ENCODE measurements at places on chromosomes 12 and 14.

DNA sequence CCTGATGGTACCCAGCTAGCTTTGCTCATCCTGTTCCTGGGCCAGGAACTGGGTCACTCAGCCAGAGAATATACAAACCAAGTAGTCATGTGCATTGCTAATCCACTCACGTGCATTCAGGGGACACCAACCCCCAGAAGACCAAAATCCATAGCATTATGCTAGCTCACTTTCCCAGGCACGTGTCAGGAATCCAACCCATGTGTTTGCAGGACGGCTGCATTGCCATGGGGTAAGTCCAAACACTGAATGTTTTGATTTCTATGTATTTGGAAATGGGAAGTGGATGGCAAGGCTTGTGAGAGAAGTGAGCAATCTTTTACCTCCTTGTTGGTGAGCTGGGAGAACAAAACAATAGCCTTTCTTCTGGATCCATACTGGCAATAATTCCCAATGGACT, 87.1 kb upstream of the FOXN3 start:
- no peaks in the 10 kb centered on the region for H3K27me3 ChIP-seq
- DNase-seq: no peak
- no peak overlapping the region for H3K4me3 ChIP-seq
- H3K27ac ChIP-seq: no peak overlapping the region

DNA sequence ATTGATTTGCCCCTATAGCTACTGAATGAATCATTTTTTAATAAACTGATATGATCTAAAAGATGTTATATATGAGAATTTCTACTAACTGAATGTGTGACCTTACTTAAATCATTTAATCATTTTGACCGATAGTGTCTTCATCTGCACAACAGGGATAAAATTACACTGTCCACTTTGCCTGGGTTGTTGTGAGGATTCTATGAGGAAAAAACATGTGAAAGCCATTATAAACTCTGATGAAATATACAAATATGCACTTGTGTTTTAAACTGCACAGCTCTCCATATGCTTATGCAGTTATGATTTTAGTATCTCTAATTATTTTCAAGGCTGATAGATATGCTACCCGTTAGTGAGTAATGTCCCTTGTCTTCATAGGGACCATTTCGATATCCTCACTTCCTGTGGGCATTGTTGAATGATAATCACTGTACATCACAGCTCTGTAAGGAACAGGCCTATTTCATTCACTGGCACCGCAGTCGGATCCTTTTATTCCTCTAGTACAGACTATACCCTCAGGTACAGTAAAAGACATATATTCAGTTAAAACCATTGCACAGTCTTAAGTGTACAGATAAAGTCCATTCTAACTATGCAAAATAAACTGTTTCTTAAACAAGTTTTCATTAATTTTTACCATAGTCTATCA, 88.7 kb upstream of the RAP1B start:
- H3K27me3 ChIP-seq: no peaks in the 10 kb centered on the region
- H3K36me3 ChIP-seq: no peaks in the 10 kb centered on the region
- H3K4me1 ChIP-seq: peaks cover 15% of the 10 kb centered on the region
- peak overlapping the region; percentile 37 for H3K27ac ChIP-seq

- peaks cover 29% of the 10 kb centered on the region for H3K4me1 ChIP-seq
- H3K27ac ChIP-seq: peak overlapping the region; percentile 92
- no peak for DNase-seq
- peaks cover 16% of the 10 kb centered on the region for H3K36me3 ChIP-seq
Measured at GRCh38 chr12:388012-388411, 1.1 kb downstream of the KDM5A start.

- no peaks in the 10 kb centered on the region for H3K4me1 ChIP-seq
- peak overlapping the region; percentile 35 for H3K4me3 ChIP-seq
- H3K27ac ChIP-seq: no peak overlapping the region
- no peaks in the 10 kb centered on the region for H3K27me3 ChIP-seq
- no peaks in the 10 kb centered on the region for H3K36me3 ChIP-seq
Measured at GRCh38 chr14:100828031-100828769, 2.3 kb downstream of the MEG3 start.

GRCh38 chr12:52316290-52316689, 4.9 kb downstream of the KRT83 start:
- H3K27me3 ChIP-seq: no peaks in the 10 kb centered on the region
- H3K36me3 ChIP-seq: no peaks in the 10 kb centered on the region
- DNase-seq: no peak
- no peaks in the 10 kb centered on the region for H3K4me1 ChIP-seq

DNA sequence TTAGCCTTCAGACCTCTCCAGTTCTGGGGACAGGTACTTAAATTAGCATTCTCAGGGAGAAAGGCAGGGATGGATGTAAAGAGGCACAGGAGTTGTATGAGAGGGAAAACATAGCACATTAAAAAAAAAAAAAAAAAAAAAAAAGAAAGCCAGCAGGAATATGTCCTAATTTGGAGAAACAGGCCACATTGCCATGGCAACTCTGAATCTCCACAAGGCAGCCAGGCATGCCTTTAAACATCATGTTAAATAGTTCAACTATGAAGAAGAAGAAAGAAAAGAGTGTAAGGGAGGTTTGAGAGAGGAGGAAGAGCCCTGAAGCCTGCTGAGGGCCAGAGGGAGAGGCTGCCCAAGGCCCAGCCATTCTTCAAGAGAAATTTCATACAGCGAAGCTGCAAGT, 145.8 kb downstream of the GRIN2B start:
- DNase-seq: no peak
- H3K36me3 ChIP-seq: no peaks in the 10 kb centered on the region
- H3K4me1 ChIP-seq: no peaks in the 10 kb centered on the region
- H3K4me3 ChIP-seq: no peak overlapping the region
- H3K27me3 ChIP-seq: no peaks in the 10 kb centered on the region
- no peak overlapping the region for H3K27ac ChIP-seq

- no peaks in the 10 kb centered on the region for H3K36me3 ChIP-seq
- no peaks in the 10 kb centered on the region for H3K4me1 ChIP-seq
- H3K4me3 ChIP-seq: no peak overlapping the region
Measured at GRCh38 chr12:19005257-19005801, 124.2 kb upstream of the PLEKHA5 start.

- DNase-seq: no peak
- H3K27me3 ChIP-seq: no peaks in the 10 kb centered on the region
- no peaks in the 10 kb centered on the region for H3K36me3 ChIP-seq
- no peak overlapping the region for H3K27ac ChIP-seq
Measured at GRCh38 chr14:70005281-70005805, 126.1 kb downstream of the SMOC1 start.

DNA sequence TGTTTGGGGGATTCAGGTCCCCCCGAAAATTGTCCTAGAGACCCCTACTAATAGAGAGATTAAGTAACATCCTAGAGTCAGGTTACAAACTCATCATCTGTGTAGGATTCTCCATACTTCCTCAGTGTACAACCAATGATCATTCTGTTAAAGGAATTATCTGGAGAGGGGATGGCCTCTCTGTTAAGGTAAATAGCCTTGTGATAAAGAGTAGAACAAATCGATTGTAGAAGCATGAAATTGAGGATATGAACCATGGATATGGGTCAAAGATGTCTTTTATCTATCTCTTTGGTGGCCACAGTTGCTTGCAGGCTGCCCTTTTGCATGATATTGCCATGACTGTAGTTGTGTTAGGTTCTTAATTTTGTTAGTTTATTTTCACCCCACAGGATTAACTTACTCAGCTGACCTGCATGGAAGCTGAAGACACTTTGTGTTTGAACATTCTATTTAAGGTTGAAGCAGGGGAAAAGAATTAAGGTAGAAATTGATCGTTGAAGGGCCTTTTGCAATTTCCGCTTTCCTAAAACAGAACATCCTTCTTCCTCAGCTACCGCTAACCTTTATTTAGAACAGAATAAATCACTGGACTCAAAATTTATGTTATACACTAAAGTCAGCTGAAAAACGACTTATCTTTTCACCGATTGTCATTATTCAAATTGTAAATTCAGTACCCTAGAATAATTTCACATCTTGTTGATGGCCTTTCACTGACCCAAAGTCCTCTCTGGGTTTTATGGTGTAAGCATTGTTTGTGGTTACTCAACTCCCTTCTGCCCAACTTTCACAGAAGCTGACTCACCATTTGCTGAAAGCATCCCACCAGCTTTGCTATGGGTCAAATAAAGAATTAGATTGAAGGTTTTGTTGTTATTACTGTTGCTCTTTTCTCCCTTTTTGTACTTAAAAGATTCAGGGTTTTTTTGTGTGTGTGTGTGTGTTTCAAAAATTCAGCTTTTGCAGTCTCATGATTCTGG, 52.3 kb downstream of the IRAK3 start:
- H3K4me1 ChIP-seq: no peaks in the 10 kb centered on the region
- no peak overlapping the region for H3K27ac ChIP-seq
- peaks cover 20% of the 10 kb centered on the region for H3K36me3 ChIP-seq
- no peak for DNase-seq
- no peaks in the 10 kb centered on the region for H3K27me3 ChIP-seq

- H3K27ac ChIP-seq: no peak overlapping the region
- no peaks in the 10 kb centered on the region for H3K36me3 ChIP-seq
- no peak for DNase-seq
Measured at GRCh38 chr12:46627686-46628085, 198.1 kb downstream of the SLC38A4 start.

GRCh38 chr12:108369736-108370396, 30.8 kb upstream of the CMKLR1 start:
- H3K36me3 ChIP-seq: no peaks in the 10 kb centered on the region
- H3K27ac ChIP-seq: no peak overlapping the region
- H3K27me3 ChIP-seq: no peaks in the 10 kb centered on the region
- H3K4me1 ChIP-seq: peaks cover 16% of the 10 kb centered on the region
- no peak overlapping the region for H3K4me3 ChIP-seq

GRCh38 chr14:75980856-75981255, 939 bp downstream of the TGFB3 start:
- H3K36me3 ChIP-seq: no peaks in the 10 kb centered on the region
- H3K27ac ChIP-seq: peak overlapping the region; percentile 99
- no peak for DNase-seq
- H3K27me3 ChIP-seq: no peaks in the 10 kb centered on the region
- peaks cover 14% of the 10 kb centered on the region for H3K4me1 ChIP-seq

DNA sequence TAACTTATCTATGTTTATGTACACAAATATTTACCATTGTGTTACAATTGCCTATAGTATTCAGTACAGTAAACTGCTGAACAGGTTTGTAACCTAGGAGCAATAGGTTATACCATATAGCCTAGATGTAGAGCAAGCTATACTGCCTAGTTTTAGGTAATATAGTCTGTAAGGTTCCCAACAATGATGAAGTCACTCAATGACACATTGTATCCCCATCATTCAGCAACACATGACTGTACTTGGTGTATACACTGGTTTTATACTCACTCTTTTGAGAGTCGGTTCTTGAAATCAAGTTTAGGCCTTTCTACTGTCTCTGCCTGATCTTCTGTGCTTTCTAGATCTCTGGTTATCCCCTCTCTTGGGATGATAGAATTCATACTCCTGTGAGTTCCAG, 5.5 kb downstream of the RNASE1 start:
- no peak overlapping the region for H3K4me3 ChIP-seq
- H3K4me1 ChIP-seq: no peaks in the 10 kb centered on the region
- no peaks in the 10 kb centered on the region for H3K27me3 ChIP-seq
- no peak for DNase-seq
- H3K36me3 ChIP-seq: no peaks in the 10 kb centered on the region

- no peaks in the 10 kb centered on the region for H3K36me3 ChIP-seq
- H3K4me3 ChIP-seq: no peak overlapping the region
- H3K27me3 ChIP-seq: peaks cover 3% of the 10 kb centered on the region
- no peak for DNase-seq
- H3K27ac ChIP-seq: peak overlapping the region; percentile 1
Measured at GRCh38 chr14:105193916-105194782, 13.0 kb upstream of the NUDT14 start.

DNA sequence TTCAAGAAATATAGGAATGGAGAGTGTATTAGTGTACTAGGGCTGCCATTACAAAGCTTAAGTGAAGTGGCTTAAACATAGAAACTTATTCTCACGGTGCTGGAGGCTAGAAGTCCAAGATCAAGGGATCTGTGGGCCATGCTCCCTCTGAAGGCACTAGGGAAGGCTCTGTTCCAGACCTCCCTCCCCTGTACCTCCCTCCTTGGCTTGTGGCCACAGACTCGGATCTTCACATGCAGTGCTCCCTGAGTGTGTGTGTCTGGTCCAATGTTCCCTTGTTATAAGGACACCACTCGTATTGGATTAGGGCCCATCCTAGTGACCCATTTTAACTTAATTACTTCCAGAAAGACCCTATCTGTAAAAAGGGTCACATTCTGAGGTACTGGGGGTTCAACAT, 225.6 kb downstream of the VRK1 start:
- H3K36me3 ChIP-seq: no peaks in the 10 kb centered on the region
- no peaks in the 10 kb centered on the region for H3K4me1 ChIP-seq
- no peak overlapping the region for H3K27ac ChIP-seq

GRCh38 chr14:54659365-54659764, 92.4 kb downstream of the SAMD4A start:
- H3K27ac ChIP-seq: no peak overlapping the region
- H3K36me3 ChIP-seq: no peaks in the 10 kb centered on the region
- DNase-seq: no peak
- peaks cover 26% of the 10 kb centered on the region for H3K4me1 ChIP-seq
- no peaks in the 10 kb centered on the region for H3K27me3 ChIP-seq

DNA sequence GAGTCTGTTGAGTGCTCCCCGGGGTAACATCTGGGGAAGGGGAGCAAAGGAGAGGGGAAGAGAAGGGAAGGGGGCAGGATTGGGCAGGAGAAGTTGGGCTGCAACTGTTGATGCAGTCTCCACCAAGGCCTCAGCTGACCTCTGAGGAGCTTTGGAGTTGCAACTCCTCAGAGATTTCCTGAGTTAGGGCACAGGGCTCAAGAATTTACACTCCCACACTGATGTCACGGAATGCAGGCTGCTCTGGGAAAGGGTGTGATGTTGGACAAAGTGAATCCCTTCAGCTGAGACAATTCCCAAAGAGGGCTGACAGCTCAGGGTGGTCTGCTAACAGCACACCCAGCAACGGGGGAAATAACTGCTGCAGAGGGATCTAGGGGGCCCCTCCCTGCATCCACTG, 295.6 kb downstream of the PCNX1 start:
- no peaks in the 10 kb centered on the region for H3K4me1 ChIP-seq
- H3K36me3 ChIP-seq: no peaks in the 10 kb centered on the region
- no peak overlapping the region for H3K4me3 ChIP-seq
- DNase-seq: no peak
- no peak overlapping the region for H3K27ac ChIP-seq

- H3K4me3 ChIP-seq: no peak overlapping the region
- no peak for DNase-seq
- H3K36me3 ChIP-seq: no peaks in the 10 kb centered on the region
- no peak overlapping the region for H3K27ac ChIP-seq
Measured at GRCh38 chr12:1527789-1528188, 66.6 kb downstream of the FBXL14 start.

DNA sequence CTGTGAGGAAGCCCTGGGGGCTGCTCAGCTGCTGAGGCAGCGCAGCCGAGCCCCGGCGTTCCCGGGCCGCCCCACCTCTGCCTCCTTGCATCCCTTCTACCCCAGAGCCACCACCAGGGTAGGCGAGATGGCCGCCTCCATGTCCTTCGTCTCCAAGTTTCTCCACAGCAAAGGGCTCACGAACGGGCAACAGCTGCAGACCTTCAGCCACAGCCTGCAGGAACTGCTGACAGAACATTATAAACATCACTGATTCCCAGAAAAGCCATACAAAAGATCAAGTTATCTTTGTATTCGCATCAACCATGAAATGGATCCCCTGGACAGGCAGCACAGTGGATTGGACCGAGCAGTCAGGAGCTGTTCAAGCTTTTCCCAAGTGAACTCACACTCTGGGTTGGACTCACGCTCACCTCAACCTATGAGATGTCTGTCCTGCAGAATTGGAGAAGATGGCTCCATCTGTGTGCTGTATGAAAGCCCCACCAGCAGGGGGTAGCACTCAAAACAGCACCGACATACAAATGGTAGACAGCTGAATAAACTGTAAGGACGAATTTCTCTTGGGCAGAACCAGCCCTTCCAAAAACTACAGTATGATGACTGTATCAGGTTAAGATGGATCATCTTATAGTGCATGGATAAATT, 19.4 kb upstream of the A2M start:
- H3K4me1 ChIP-seq: no peaks in the 10 kb centered on the region
- H3K27me3 ChIP-seq: no peaks in the 10 kb centered on the region
- DNase-seq: no peak
- H3K4me3 ChIP-seq: no peak overlapping the region
- H3K27ac ChIP-seq: no peak overlapping the region
- no peaks in the 10 kb centered on the region for H3K36me3 ChIP-seq
